ENCODE measurements at places on chromosomes 12 and 14. TPM values are rescaled to one million over a fixed set of nuclear protein-coding genes. Genes with fewer than 3 reads are reported as not detected.

Gene ZNF605
- 1.2 TPM for polyA plus RNA-seq

Gene IFNG-AS1
- not detected for polyA plus RNA-seq

Gene OVCH1
- polyA plus RNA-seq, result not detected

GRCh38 chr12:93363841-93364297 is 13.9 kb upstream of the NUDT4 start:
- no peak for DNase-seq

DNA sequence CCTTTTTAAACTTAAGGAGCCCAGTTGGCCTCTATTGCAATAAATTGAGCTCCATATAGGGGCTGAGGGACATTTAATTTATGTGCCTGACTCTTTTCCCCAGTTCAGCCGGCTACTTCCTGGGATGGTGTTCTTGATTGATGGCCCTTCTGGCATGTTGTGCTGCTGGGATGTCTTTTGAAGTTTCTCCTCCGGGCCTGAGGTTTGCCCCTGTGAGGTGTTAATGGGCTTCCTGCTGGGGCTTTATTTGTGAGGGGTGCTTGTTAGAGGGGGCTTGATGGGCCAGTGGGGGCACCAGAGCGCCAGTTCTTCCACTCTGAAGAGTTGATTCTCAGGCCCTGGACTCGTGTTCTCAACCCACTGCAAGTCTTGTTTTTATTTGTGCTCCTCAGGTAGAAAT is 69.6 kb downstream of the CHST11 start:
- DNase-seq, result no peak

Gene TAS2R14
- 1.4 TPM for polyA plus RNA-seq

DNA sequence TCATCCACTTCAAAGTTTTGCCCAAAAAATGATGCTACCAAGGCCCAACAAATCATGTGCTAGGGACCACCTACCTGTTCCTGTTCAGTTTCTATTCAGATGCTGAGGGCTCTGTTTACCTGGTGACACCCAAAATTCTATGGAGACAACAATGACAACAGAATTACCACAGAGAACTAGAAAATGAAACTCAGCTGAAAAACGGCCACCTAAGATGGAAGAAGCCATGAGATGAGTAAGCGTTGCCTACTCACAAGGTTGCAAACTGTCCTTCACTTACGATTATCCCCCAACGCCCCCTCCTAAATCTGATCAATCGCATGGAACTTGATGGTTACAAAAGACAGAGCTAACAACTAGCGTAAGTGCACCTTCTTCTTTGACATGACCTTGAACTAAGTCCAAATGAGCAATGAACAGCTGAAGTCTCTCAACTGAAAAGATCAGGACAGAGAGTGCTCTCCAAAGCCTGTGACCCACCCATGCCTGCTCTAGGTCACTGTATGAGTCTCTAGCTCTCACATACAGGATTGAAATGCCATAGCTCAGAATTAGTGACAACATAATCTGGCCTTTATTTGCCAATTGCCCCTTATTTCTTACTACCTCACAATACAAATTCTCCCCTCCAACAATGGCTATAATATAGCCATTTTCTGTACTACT is at the start of gene RNASE11:
Gene RNASE11 (minus strand): TSS at position 513 of the 666 bp plus-strand sequence.
- DNase-seq, result no peak
